Myocyte (in vitro differentiated cells): ENCODE measurements at places on chromosomes 3 and 15. TPM values are rescaled to one million over a fixed set of nuclear protein-coding genes. Genes with fewer than 3 reads are reported as not detected.

DNA sequence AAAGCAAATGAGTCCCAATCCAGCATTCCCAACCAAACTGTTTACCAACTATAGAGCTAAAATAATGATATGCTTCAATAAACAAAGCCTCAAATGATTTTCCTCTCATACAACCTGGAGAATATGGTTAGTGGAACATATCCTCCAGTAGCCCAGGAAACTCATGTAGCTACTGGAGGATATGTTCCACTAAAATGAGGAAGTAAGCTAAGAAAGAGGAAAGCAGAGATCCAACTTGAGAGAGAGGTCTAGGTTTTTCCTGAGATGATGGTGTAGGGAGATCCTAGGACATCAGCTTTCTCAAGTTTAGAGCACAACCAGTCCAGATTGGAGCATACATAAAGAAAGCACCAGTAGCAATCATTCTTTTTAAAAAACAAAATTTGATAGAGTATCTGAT, 44.6 kb upstream of the SLC4A7 start:
- no peak for DNase-seq

- no peak for DNase-seq
Observed at GRCh38 chr3:181713280-181713647, 1.5 kb downstream of the SOX2 start.

GRCh38 chr15:36925653-36926426, 174.5 kb downstream of the MEIS2 start:
- DNase-seq: no peak

GRCh38 chr3:39330824-39331223, 1.3 kb downstream of the CCR8 start:
- no peak for DNase-seq

- no peak for DNase-seq
Observed at GRCh38 chr15:86973284-86973844, 893.7 kb downstream of the AGBL1 start.

- DNase-seq: no peak
Observed at GRCh38 chr3:11566916-11567315, 76.8 kb downstream of the VGLL4 start.

- no peak for DNase-seq
Observed at GRCh38 chr3:100744671-100745070, 35.4 kb downstream of the TFG start.

GRCh38 chr3:100984308-100984707, 8.9 kb downstream of the ABI3BP start:
- DNase-seq: no peak

PTH1R gene
- total RNA-seq: 5.6 and 5.7 TPM in 2 replicates

CSTA gene
- total RNA-seq: 0.37 TPM in 1 of 2 replicates, not detected in the other

P2RY12 gene
- not detected in 2 replicates for total RNA-seq

VWA5B2 gene
- not detected in 2 replicates for total RNA-seq

KCNMB3 gene
- 0.47 and 1.9 TPM in 2 replicates for total RNA-seq

CD200R1 gene
- not detected in 2 replicates for total RNA-seq

SLC33A1 gene
- 27.7 and 31.6 TPM in 2 replicates for total RNA-seq
